ELF-1 (cell line): ENCODE measurements at places on chromosomes 12 and 14.

DNA sequence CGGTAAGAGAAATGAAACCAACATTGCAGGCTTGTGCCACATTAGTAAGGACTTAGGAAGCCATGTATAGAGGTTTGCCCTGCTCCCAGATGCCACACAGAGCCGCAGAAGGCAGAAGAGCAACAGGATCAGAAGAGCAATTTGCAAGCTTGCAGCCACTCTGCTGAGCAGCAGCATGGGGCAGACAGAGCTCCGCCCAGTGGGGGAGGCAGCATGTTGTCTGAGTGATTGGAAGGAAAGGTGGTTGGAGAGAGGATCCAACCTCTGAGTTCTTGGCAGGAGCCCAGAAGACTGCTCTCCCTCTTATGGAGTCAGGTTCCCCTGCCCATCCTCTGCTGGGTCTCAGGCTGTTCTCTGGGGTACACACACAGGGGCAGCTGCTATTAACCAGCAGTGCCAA, 2.3 kb upstream of the KRT6A start:
- DNase-seq = peak; percentile 58

- DNase-seq = no peak
Measured at GRCh38 chr12:39902821-39903220, 203.1 kb downstream of the SLC2A13 start.

- no peak for DNase-seq
Measured at GRCh38 chr12:123717350-123717749, 5.2 kb downstream of the ATP6V0A2 start.

- no peak for DNase-seq
Measured at GRCh38 chr14:94598506-94598815, 13.7 kb upstream of the SERPINA3 start.

GRCh38 chr12:93234641-93235040, 143.1 kb upstream of the NUDT4 start:
- DNase-seq = no peak
